Heart left ventricle (tissue), 16 donors: ENCODE measurements at places on chromosomes 16 and 17. TPM values are rescaled to one million over a fixed set of nuclear protein-coding genes. Genes with fewer than 3 reads are reported as not detected.

The ARL6IP1 gene
- total RNA-seq, result 16.5 TPM

The NPEPPS gene
- total RNA-seq, result 69.7 TPM

The HOXB4 gene
- total RNA-seq, result not detected

The HBA1 gene
- 259 TPM for total RNA-seq

The FOXL1 gene
- total RNA-seq, result 0.54 TPM

The MRPL38 gene
- total RNA-seq, result 75.1 TPM

The MMP25 gene
- total RNA-seq, result 0.62 TPM

The TPSG1 gene
- total RNA-seq, result not detected
